Breast epithelium (tissue), 4 donors: ENCODE measurements at places on chromosomes 16 and 17. TPM values are rescaled to one million over a fixed set of nuclear protein-coding genes. Genes with fewer than 3 reads are reported as not detected.

GRCh38 chr17:80825471-80826345 lies 165.9 kb upstream of the CHMP6 start:
- no peak overlapping the region for H3K4me3 ChIP-seq
- H3K27ac ChIP-seq, result no peak overlapping the region
- H3K4me1 ChIP-seq, result no peaks in the 10 kb centered on the region
- DNase-seq, result no peak

The C17orf50 gene
- not detected for total RNA-seq

GRCh38 chr16:2969545-2970521 lies 685 bp downstream of the PAQR4 start:
- DNase-seq, result no peak
- H3K27me3 ChIP-seq, result peaks cover 15% of the 10 kb centered on the region
- H3K27ac ChIP-seq, result peak overlapping the region; percentile 7
- H3K36me3 ChIP-seq, result no peaks in the 10 kb centered on the region
- peaks cover 6% of the 10 kb centered on the region for H3K4me1 ChIP-seq

The SDR42E1 gene
- 6.9 TPM for total RNA-seq

The CNGB1 gene
- not detected for total RNA-seq

- H3K4me3 ChIP-seq, result peak overlapping the region; percentile 96
- H3K36me3 ChIP-seq, result no peaks in the 10 kb centered on the region
- no peaks in the 10 kb centered on the region for H3K4me1 ChIP-seq
- DNase-seq, result no peak
- H3K27me3 ChIP-seq, result no peaks in the 10 kb centered on the region
Measured at GRCh38 chr16:57184887-57185445, 873 bp downstream of the PSME3IP1 start.

GRCh38 chr17:4386406-4386805 lies 19.9 kb upstream of the UBE2G1 start:
- H3K4me3 ChIP-seq, result no peak overlapping the region
- no peaks in the 10 kb centered on the region for H3K36me3 ChIP-seq
- no peaks in the 10 kb centered on the region for H3K4me1 ChIP-seq
- no peak overlapping the region for H3K27ac ChIP-seq
- H3K27me3 ChIP-seq, result no peaks in the 10 kb centered on the region
